ENCODE measurements at places on chromosomes 13 and 19.

- no peak for DNase-seq
Observed at GRCh38 chr13:95248953-95249352, 52.3 kb downstream of the ABCC4 start.

DNA sequence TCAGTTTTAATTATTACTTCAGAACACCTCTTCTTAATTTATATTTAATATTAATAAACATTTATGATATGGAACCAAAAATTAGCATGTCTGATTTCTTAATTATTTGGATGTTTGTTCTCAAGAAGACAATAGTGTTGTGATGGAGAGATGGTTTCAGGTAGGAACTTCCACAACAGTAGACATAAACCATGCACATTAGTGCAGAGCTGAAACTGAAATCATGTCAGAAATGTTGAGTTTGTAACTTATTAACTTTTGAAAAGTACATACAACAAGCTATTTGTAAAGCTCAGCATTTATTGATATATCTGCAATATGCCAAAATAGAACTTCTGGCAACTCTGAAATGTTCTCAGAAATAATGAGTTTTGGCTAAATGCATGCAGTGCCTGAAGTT lies 11.8 kb upstream of the EDNRB start:
- no peak for DNase-seq

- DNase-seq: no peak
Observed at GRCh38 chr13:48214519-48215121, 18.4 kb upstream of the ITM2B start.

DNA sequence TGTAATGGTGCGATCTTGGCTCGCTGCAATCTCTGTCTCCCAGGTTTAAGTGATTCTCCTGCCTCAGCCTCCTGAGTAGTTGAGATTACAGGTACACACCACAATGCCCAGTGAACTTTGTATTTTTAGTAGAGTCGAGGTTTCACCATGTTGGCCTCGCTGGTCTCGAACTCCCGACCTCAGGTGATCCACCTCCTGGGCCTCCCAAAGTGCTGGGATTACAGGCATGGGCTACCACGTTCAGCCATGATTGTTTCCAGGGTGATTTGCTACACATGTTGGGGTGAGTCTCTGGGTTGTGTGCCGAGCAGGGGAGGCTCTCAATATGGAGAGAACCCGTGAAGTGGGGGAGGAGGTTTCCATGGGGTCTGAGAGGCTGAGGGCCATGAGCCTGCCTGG lies 24.8 kb upstream of the CEACAM21 start:
- no peak for DNase-seq

GRCh38 chr13:74730556-74731331 lies 596.5 kb upstream of the KLF12 start:
- no peak for DNase-seq

DNA sequence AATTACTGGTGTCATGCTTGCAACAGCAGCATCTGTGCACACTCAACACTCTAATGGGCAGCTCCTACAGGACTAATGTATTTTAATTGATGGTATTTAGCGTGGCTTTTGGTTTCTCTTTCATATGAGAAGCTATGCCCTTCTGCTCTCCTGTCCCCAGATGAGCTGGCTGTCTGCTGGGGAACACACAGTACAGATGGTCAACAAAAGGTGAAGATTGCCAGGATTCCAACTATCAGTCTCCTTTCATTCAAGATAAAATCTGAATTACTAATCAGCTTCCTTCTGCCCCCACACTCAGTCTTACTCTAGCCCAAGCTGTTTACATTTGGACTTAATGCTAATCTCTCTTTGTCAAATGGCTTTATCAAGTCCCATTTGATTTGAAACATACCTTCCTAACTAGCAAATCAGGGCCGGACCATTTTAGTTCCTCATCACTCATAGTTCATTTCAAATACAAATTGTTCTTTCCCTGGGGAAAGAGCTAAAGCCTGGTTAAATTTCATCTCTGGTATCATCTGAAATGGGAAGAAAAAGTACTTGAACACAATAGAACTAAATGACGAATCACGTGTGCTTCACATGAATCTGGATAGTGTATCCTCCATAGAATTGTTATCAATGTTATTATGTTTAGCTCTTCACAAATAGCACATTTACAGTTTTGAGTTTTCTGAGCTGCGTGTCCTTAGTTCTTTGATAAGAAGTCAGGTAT lies 988.0 kb downstream of the PCDH17 start:
- DNase-seq: no peak

Data from cortex of kidney (tissue), 1 donor.